ENCODE measurements at places on chromosomes 1 and 21.

- DNase-seq: no peak
Measured at GRCh38 chr1:156486421-156487344, 13.9 kb downstream of the MEF2D start.

GRCh38 chr21:42258150-42258884 lies 39.4 kb downstream of the ABCG1 start:
- peak; percentile 65 for DNase-seq

DNA sequence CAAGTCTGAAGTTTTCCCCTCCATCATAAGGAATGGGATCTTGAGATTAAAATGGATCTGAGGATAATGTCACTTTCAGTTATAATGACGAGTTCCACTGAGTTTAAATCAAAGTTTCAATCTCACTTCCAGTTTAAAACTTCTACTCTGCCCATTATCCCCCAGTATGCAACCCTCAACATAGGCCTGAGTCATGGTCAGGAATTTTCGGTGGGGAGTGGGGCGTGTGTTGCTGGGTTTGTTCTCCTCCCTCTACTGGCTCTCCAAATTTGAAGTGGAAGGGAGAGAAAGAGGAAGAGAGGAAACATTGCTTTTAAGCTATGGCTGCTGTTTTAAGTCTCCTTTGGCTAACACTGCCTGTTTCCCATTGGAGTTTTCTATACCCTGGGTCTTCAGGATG lies 152.9 kb downstream of the TM2D1 start:
- no peak for DNase-seq

- DNase-seq: no peak
Measured at GRCh38 chr21:41653954-41654491, 112.8 kb downstream of the RIPK4 start.

- peak; percentile 45 for DNase-seq
Measured at GRCh38 chr1:1024771-1025699, 5.1 kb downstream of the AGRN start.

All from lung microvascular endothelial cell (primary cell).